SK-N-SH (cell line): ENCODE measurements at places on chromosomes 1 and 21.
A peak's percentile ranks its signal among the peaks of the same experiment; 100 is the strongest.

DNA sequence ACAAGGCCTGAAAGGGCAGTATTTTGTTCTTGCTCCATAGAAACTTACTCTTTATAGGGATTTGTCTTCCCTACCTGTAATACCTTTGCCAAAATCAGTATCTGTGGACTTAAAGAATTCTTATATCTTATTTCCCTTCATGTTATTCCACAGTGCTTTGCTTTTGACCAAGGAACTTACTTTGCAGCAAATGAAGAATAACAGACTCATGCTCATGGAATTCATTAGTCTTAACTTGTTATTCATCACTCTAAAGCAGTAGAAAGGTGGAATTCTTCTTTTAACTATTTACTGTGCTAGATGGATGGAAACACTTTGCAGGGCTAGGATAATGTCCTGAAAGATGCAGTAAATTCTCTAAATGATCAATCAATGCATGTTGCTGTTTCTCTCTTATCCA lies 45.9 kb downstream of the DUSP10 start:
- no peak for DNase-seq

DNA sequence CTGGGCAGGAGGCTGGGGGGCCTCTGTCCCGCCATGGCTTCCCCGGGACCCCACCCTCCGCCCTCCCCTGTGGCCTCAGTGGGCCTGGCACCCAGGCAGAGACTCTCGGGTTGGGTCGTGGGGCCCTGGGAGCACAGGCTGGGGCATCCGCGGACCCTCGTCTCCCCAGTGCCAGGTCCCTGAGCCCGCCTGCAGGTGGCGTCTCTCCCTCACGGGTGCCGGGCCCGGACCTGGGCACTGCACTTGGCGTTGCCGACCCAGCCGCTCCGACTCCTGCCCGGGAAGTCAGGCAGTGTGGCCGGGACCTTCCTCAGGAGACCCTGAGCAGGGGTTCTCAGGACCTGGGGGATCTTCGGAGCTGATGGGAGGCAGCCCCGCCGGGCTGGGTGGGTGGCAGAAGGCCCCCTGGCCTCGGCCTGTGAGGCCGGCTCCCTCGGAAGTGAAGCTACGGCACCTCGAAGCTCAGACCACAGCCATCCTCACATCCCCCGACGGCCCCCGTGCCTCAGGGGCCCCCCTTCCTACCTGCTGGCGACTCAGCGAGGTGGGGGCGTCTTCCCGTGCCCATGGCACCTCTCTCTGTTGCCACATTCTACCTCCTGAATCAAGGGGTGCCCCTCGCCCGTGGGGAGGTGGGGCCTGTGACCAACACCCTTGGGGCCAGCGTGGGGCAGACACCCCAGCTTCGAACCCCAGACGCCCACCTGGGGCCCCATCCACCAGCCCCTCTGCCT lies 6.4 kb upstream of the C1orf159 start:
- DNase-seq = peak; percentile 97

- no peak for DNase-seq
Measured at GRCh38 chr21:18715606-18716005, 312.0 kb upstream of the TMPRSS15 start.

GRCh38 chr1:11847667-11848372 lies at the start of gene NPPA:
NPPA (minus strand) TSS chr1:11847783; CDS start chr1:11847684, 99 bp downstream.
- peak; percentile 91 for DNase-seq

GRCh38 chr1:197884173-197884572 lies 18.3 kb upstream of the C1orf53 start:
- DNase-seq = no peak

- DNase-seq = no peak
Measured at GRCh38 chr1:150881331-150882070, 5.1 kb upstream of the ARNT start.

DNA sequence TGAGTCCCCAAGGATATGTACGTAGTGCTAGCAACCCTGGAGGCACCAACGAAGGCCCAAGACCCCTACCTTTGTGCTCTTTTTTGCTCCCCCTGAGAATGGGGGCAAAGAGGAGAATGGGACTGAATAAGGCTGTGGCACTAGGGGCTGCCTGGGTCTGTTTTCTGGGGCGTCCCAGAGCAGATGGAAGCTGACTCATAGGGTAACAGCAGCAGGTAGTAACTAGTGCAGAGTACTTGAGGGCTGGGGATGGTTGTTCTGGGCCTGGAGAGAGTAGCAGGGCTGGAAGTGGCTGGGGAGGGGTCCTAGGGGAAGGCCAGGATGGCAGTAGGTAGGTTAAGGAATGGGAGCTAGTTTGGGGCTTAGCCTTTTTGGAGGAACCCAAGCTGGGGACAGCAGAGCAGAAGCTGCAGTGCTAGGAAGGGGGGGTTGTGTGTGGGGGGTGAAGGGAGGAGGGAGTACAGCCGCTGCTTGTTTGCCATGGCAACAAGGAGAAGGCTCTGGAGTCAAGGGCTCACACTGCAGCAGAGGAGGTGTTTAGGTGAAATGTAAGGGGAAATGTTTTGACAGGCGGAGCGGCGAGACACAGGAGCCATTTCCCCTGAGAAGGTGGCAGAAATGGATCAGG lies 1.8 kb downstream of the NCDN start:
- DNase-seq = no peak

DNA sequence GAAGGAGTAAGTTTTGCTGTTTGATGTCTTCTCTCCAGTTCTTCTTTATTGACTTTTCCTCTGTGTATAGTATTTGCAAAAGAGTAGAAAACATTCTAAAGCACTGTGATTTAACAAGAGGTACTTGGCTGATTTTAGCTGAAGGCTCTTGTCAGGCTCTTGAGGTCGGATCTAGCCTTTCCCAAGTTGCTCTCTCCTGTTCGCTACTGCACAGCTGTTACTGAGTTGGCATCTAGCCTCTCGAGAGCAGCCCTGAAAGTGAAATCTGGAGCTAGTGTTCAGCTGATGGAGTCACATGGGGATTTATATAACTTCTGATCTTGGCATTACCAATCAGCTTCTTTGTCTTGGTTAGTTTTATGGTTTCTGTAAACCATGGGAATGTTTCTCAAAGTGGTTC lies 193.1 kb downstream of the RYR2 start:
- no peak for DNase-seq

- no peak for DNase-seq
Measured at GRCh38 chr1:36095760-36096405, 7.2 kb downstream of the ADPRS start.

DNA sequence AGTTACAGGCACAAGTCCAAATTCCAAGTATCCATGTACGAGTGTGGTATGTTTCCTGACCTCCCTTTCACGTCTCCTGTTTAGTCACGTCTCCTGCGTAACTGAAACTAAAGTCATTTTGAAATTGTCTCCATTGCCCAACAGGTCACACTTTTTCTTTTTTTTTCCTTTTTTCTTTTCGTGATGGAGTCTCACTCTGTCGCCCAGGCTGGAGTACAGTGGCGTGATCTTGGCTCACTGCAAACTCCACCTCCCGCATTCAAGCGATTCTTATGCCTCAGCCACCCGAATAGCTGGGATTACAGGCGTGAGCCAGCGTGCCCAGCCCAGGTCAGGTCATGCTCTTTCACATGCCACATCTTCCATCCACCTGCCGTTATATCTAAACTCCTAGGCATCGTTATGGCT lies 38.2 kb downstream of the L1TD1 start:
- DNase-seq = no peak

DNA sequence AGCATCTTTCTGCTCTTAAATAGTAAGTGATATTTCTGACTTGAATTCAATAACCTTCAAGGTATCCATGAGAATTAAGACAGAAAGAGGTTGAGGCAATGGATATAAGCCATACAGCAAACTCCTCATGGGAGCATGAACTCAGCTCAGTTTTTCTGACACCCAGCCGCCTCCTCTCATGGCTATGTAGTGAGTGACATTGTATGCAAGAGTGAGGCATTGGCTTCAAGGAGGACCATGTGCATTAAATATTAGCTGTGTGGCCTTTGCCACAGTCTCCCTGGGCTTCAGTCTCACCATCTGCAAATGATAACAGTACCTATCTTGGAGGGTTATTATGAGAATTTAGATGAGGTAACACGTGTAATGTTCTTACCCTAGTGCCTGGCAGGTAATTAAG lies 23.4 kb downstream of the NIBAN1 start:
- no peak for DNase-seq

GRCh38 chr1:56077206-56077605 lies 502.2 kb downstream of the PLPP3 start:
- no peak for DNase-seq

GRCh38 chr1:170666541-170667254 lies 2.8 kb downstream of the PRRX1 start:
- DNase-seq = no peak

DNA sequence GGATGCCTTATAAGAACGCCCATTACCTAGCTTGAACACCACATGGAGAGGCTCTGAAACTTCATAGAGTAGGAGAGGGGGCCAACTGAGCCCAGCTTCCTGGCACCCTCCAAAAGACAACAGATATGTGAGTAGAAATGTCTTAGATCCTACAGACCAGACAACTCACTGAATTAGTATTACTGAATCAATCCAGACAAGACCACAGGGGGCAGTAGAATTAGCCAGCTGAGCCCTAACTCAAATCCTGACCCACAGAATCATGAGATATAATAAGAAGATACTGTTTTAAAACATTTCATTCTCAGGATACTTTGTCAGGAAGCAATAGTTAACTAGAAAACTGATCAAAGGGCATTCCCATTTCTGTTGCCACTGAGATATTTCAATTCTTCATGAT lies 45.8 kb upstream of the C1orf21 start:
- no peak for DNase-seq

- peak; percentile 59 for DNase-seq
Measured at GRCh38 chr1:85894651-85895050, 186.4 kb upstream of the ZNHIT6 start.

- DNase-seq = peak; percentile 36
Measured at GRCh38 chr1:1120866-1121591, 5.1 kb upstream of the C1orf159 start.

DNA sequence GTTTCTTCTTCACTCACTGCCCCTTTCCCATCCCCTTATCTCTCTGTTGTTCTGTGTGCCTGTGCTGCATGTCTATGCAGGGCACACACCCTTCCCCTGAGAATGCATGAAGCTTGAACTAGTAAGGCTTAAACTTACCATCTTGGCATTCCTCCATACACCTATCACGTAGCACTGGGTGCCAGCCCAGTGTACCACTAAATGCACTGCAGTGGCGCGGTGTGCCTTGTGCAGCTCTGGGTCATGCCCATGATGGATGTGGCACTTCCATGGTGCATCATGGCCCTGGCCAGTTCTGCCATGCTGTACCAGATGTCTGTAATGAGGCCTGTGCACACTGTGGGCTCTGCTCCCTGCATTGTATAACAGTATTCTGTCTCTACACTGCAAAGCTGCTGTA lies 10.7 kb downstream of the PTPRU start:
- no peak for DNase-seq

- DNase-seq = no peak
Measured at GRCh38 chr1:198283222-198283621, 126.4 kb downstream of the NEK7 start.

DNA sequence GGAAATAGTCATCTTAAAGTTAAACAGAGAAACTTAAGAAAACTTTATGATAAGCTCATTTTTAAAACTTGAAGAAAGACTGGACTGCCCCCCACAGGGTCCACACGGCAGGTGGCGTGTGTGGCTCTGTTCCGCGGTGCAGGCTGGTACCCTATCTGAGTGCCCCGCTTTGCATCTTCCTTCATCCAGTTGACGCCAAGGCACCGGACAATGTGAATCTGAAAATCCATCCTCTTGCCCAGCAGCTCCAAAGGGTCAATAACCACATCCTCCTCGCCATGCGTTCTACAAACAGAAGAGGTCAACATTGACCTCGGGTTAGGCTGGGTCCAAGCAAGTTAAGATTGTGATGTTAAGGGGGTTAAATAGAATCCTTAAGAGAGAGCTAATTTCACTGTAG lies 54.5 kb downstream of the SCCPDH start:
- no peak for DNase-seq

DNA sequence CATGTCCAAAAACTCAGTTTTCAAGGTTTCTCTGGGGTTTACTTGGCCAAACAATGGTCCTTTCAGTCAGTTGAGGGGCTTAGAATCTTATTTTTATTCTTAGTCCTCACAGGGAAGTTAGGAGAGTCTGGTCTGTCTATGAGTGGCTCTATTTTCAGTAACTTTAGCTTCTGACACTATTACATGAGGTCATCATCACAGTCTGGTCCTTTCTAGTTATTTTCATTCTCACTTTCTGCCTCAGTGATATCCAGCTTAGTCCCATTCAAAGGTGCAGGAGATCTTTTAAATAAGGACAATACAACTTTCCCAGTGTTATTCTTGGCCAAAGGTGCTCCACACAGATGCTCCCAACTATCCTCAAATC lies 30.0 kb upstream of the FGGY start:
- no peak for DNase-seq

- DNase-seq = no peak
Measured at GRCh38 chr21:22871692-22872091, 1873.5 kb downstream of the NCAM2 start.

- DNase-seq = no peak
Measured at GRCh38 chr1:7656557-7657215, 114.4 kb upstream of the VAMP3 start.

DNA sequence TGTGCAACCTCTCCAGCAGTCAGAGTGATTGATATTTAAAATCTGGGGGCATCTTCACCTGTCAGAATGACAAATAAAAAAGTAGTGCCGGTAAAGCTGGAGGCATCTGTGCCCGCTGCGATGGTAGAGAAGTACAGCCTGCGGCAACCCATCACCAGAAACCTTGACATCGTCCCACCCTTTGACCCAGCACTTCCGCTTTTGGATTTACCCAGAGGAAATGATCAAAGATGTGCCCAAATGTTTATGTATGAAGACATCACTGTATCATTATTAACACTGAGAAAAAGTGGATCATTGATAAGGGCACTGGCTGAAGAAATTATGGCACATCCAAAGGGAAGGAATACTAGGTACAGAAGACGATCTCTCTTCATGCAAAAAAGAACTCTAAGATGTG lies 96.0 kb downstream of the PGBD5 start:
- DNase-seq = no peak

DNA sequence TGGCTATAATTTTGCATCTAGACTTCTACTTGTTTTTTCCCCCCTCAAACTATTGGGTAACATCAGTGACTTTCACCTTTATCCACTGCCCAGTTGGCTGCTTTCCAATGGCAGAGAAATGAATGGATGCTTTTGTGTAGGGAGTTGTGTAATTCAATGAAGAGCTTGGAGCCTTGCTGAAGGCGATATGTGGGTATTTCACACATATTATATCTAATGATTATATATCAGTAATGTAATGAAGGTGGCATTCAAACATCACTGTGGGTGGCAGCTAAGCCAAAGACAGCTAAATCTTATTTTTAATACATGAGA lies 81.2 kb downstream of the TGFB2 start:
- DNase-seq = no peak
